Ovary (tissue), 10 donors: ENCODE measurements at places on chromosomes 11 and 22. TPM values are rescaled to one million over a fixed set of nuclear protein-coding genes. Genes with fewer than 3 reads are reported as not detected.

DNA sequence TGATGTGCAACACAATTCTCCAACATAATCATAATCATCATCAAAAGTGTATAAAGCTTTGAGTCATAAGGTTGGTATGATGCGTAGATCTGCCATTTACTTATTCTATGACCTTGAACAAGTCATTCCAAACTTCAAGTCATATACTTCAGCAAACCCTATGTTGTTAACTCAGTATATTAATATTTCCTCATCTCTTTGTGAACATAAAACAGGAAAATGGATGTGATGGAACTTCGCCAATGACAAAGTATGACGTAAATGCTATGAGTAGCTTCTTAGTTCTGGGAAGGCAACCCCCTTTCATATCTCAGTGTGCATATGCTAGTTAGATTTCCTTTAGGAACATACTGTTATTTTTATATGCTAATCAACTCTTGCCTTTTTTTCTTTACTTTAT, 102.7 kb upstream of the ANO3 start:
- no peak for DNase-seq

- DNase-seq: no peak
These were observed 2.4 kb downstream of the HMBS start for GRCh38 chr11:119087123-119087522.

GRCh38 chr11:19246816-19247215, 6.1 kb upstream of the E2F8 start:
- no peak for DNase-seq

- DNase-seq: no peak
These were observed 18.1 kb downstream of the GLB1L2 start for GRCh38 chr11:134349802-134350355.

DNA sequence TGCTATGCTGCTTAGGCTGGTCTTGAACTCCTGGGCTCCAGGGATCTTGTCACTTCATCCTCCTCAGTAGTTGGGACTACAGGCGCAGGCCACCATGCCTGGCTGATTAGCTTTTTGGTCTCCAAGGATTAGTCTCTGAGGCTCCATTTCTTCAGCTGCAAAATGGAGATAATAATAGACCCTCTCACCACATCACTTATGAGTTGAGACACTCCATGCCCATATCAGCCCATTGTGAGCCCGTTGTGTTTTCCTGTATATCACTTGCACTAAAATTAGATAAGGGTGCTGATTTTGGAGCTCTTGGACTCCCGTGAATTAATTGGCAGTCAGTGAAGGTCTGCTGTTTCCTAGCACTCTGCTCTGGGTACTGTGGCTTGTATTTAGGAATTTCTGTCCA, 36.0 kb downstream of the DEPDC5 start:
- DNase-seq: no peak

- no peak for DNase-seq
These were observed 30.7 kb upstream of the PRODH start for GRCh38 chr22:18966748-18967147.

The OR51B6 gene
- not detected for total RNA-seq

The OR4D5 gene
- total RNA-seq: not detected

The NXF1 gene
- total RNA-seq: 77.7 TPM

The CHST1 gene
- total RNA-seq: 9.9 TPM

The F2 gene
- total RNA-seq: 0.37 TPM

The CDC42BPG gene
- total RNA-seq: 9.5 TPM
